ENCODE measurements at places on chromosomes 7 and 10.

- no peak for DNase-seq
Measured at GRCh38 chr10:62153191-62153590, 115.5 kb downstream of the RTKN2 start.

GRCh38 chr10:74078037-74078436 is 72.6 kb downstream of the AP3M1 start:
- peak; percentile 59 for DNase-seq

GRCh38 chr7:117165656-117166055 is 157.2 kb downstream of the WNT2 start:
- no peak for DNase-seq

- no peak for DNase-seq
Measured at GRCh38 chr7:145106001-145106400, 270.1 kb upstream of the TPK1 start.

DNA sequence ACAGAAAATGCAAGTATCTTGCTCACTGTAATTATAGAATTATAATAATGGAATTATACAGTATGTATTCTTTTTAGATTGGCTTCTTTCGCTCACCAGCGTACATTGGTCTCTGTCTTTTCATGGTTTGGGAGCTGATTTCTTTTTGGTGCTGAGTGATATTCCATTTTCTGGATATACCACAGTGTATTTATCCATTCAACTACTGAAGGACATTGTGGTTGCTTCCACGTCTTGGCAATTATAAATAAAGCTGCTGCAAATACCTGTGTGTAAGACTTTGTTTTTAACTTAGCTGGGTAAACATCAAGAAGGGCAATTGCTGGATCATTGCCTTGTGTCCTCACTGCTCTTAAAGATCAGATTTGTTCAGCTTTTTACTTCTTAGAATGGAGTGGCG is 55.3 kb downstream of the SEPTIN7 start:
- no peak for DNase-seq

GRCh38 chr10:114412907-114413797 is 8.8 kb upstream of the AFAP1L2 start:
- no peak for DNase-seq

GRCh38 chr7:138164804-138165203 is 88.5 kb downstream of the AKR1D1 start:
- no peak for DNase-seq

DNA sequence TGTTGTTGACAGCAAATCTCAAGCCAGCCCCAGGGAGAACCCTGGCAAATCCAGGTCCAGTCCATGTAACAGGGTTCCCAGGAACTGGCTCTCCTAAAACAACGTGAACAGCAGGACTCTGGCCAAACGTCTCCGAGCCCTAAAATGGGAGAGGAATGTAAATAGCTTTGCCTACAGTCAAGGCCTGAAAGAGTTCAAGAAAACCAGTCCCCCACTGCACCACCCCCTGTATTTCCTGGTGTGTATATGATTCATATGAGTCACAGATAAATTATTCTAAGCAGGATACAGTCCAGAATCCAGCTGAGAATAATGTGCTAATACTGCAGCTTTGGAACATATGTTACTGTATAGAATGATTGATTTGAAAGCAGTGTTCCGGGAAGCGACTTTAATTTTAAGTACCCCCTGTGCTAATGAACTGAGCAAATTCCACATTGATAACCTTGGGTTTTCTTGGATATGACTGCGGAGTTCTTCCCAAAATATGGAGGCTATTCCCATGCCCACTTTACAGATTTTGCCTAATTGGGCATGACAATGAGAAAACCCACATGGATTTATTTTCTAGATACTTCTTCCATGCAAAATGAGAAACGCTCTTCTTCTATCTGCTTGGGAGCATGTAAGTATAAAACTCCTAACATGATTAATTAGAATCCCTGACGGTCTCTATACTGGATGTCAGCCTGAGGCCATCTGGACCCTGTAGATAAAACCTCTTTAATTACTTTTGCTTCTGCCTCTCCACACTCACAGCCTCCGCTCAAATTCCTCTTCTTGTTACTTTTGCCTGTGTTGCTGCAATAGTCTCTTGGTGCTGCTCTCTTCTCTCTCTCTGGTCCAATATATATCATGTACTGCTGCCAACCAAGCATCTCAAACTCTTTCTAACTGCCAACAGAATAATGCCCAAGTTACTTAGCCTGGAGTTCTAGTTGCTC is 50.2 kb downstream of the LAMB4 start:
- DNase-seq = peak; percentile 85

GRCh38 chr7:77441046-77441445 is 24.9 kb upstream of the GSAP start:
- DNase-seq = no peak

- DNase-seq = no peak
Measured at GRCh38 chr10:11194859-11195586, 177.4 kb downstream of the CELF2 start.

DNA sequence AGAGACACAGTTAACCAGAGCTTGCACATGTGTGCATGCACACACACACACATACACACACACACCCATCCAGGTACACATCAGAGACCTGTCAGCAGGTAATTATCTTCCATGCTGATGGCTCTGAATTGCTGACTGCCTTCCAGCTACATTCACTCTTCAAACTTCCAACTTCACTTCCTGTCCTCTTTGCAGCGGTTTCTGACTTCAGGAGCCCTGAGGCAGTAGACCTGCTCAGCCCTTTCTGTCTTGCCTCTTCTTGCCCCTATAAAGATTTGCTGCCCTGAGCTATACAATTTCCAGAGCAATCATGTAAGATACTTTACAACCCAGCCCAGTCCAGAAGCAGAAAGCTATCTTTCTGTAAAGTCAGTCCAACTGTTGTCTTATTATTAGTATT is 310.2 kb downstream of the FGFR2 start:
- DNase-seq = no peak

DNA sequence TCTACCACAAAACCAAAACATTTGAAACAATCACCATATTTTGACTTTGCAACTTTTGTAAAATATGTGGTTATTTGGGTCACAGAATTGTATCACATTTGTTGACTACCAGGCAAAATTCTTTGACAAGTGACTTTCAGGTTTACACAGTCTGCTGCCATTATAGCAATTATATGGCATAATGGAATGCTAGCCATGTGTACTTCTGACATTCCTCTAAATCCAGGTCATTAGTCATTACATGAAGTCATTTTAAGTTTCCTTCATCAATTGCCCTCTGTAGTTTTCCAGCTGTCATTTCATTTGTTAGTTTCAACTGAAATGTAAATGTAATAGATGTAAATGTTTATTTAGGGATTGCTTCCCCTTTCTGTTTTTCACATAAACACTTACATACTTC is 137.5 kb downstream of the IMMP2L start:
- peak; percentile 32 for DNase-seq

DNA sequence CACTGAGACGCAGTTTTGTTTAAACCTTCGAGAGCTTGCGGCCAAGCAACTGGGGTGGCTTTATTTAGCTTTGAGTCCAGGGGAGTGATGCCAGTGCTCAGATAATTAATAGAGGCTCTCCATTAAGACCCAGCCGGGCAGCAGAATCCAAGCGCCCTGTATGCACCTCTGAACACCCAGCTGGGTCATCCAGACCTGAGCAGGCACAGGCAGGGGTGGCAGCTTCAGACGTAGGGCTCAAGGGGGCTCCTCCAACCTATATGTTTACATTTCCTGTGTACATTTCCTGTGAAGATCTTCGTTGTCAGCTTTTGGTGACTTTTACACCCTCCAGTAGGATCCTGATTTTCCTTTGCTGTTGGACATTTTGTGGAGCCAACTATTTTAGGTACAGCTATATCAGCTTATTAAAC is 719.5 kb downstream of the LRMDA start:
- DNase-seq = no peak

- DNase-seq = no peak
Measured at GRCh38 chr10:45592432-45592831, 80.1 kb downstream of the ZFAND4 start.

DNA sequence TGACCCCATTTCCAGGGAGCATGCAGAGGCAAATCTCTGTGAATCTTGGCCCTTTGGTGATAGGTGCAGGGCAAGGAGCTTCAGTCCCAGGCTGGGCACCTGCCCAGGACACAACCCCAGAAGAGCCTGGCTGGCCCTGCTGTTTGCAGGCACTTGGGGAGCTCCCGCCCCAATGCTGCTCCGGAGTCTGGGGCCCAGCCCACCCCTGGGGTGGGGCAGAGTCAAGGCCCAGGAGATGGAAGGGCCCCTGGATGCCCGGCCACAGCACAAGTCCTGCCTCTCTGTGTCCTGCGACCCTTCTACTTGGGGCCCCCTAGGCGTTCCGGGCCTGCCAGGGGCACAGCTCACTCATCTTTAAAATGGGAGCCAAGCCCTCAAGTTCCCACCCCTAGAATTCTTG is 24.7 kb downstream of the PDGFA start:
- DNase-seq = no peak

- no peak for DNase-seq
Measured at GRCh38 chr10:132359305-132360040, 27.5 kb downstream of the LRRC27 start.

DNA sequence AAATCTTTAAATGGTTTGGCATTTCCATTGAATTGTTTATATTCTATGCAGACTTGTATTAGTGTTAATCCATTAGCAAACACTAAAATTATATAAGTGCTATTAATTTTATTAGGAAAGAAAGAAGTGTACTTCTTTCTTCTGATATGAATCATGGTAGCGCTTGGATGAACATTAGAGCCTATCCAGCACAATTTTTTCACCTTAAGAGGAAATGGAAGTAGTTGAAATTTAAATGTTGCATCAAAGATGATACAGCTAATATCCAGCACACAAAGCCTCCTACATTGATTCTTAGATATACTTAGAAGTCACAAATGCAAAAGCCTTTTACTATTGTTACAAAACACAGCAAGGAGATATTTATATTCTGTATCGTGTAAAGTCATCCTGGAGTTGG is 174.5 kb downstream of the AHR start:
- no peak for DNase-seq

GRCh38 chr10:85902051-85902450 is 464.5 kb downstream of the GRID1 start:
- no peak for DNase-seq

DNA sequence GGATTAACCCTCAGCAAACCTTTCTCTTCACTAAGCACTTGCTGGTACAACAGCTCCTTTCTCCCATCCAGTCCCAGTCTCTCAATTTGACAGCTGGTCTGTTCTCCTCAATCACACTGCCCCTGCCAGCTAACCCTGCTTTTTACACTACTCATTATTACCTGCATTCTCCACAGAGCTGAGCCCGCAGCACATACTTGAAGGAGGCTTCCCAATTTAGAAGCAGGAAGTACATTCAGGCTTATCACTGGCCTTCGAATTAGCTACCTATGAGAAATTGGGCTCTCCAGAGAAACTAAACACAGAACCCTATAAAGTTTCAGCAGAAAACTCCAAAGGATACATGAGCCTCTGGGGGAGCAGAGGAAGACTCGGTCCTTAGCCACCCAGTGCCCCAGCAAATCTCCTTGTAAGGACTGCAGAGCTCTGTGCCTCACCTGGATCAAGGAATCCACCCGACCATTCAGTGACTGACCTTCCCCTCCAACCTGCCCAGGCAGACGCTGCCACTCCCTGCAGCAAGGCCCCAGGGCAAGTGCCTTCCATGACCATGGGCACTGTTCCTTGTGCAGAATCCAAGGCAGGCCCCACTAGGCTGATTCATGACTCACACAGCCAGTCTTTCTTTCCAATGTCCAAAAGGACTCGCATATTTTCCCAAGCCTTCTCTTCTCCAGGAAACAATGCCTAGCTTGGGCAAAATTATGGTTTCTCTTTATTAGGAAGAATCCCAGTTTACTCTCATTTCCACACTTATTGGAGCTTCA is 68.0 kb downstream of the VOPP1 start:
- DNase-seq = no peak

DNA sequence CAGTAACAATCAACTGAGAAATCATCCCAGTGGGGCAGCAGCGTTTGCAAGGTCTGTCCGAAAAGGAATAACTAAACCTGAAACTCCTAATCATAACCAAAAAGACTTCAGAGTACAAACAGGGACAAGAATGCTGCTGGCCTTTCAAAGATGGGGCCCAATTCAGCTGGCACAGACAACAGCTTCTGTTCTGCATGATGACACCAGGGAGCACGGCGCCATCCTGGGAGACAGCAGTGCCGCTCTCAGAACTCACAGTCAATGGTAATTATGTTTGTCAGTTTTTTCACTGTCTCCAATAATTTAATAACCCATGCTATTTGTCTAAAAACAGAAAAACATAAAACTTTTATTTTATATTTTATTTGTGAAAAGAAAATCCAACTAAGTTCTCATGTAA is 90.0 kb downstream of the LARP4B start:
- DNase-seq = no peak

DNA sequence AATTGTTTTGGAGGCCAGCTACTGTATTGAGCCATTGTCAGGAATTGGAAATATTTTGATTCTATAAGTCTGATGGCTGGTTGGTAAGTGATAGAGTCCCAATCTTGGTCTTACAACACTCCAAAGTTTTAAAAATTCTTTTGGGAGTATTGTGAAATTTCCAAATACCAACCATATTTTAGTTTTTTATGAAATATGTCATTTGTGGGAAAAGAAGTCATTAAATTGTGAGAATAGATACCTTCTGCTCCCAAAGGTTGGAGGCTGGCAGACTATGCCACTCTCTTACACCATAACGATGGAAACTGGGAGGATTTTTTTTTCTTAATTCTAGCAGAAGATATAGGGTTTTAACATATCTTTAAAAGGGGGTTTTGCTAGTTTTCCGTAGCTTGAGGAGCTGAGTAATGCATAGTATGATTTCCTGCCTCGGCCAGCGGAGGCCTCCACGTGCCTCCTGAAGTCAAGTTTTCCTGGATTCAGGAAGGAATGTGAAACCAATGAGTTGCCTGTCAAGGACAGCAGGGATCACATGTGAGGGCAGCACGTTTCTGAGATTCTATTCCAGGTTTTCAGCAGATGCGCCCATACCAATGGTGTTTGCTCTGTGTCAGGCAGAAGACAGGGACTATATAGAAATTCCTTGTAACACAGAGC is 92.2 kb upstream of the LAMB4 start:
- no peak for DNase-seq

- DNase-seq = no peak
Measured at GRCh38 chr10:73907841-73908517, 3.0 kb upstream of the PLAU start.

DNA sequence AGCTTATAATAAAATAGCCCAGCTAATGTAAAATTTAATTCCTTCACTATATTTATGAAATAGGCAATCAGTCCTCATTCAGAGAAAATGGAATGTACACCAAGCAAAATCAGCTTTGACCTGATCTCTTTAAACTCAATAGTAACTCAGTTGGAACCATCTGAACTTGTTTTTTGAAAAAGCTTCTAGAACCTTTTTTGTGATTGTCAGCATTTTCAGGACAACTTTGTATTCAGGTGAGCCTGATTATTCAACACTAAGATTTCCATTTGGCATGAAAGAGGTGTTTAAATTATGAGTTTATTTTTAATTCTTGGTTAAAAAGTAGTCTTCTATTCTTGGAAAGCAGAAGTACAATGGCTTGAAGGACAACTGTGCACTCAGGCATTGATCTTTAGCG is 89.5 kb downstream of the FRMD4A start:
- DNase-seq = no peak

GRCh38 chr10:103667356-103667755 is 173.9 kb downstream of the NEURL1 start:
- DNase-seq = no peak

GRCh38 chr7:7795630-7796121 is 77.3 kb upstream of the RPA3 start:
- peak; percentile 35 for DNase-seq

GRCh38 chr7:14859267-14859666 is 43.3 kb downstream of the DGKB start:
- DNase-seq = no peak

GRCh38 chr7:158843771-158844170 is 12.6 kb upstream of the DYNC2I1 start:
- no peak for DNase-seq
